Regular cardiac myocyte (primary cell): ENCODE measurements at places on chromosomes 4 and X. TPM values are rescaled to one million over a fixed set of nuclear protein-coding genes. Genes with fewer than 3 reads are reported as not detected.

C4orf51 gene
- not detected in 2 replicates for total RNA-seq

SHROOM3 gene
- 3.3 and 3.9 TPM in 2 replicates for total RNA-seq

AFF2 gene
- 0.56 and 0.96 TPM in 2 replicates for total RNA-seq

TSPAN5 gene
- 52.1 and 65.9 TPM in 2 replicates for total RNA-seq

GYPE gene
- total RNA-seq: 0.56 and 1.5 TPM in 2 replicates

ETDB gene
- not detected in 2 replicates for total RNA-seq

GPR82 gene
- total RNA-seq: not detected in 2 replicates

SASH3 gene
- not detected in 2 replicates for total RNA-seq

SMIM10L2A gene
- total RNA-seq: under 0.01 and 1.7 TPM in 2 replicates

PNCK gene
- total RNA-seq: under 0.01 and 0.85 TPM in 2 replicates

GLOD5 gene
- not detected in 2 replicates for total RNA-seq

TMPRSS11D gene
- not detected in 2 replicates for total RNA-seq

MAGEA2 gene
- not detected in 2 replicates for total RNA-seq

C1QTNF7 gene
- total RNA-seq: 0.58 and 1.4 TPM in 2 replicates

HMGN5 gene
- total RNA-seq: 0.38 and 2.5 TPM in 2 replicates

COMMD8 gene
- 30.2 and 44.5 TPM in 2 replicates for total RNA-seq

PDCL2 gene
- total RNA-seq: not detected in 2 replicates

RHOH gene
- not detected in 2 replicates for total RNA-seq

MAGEC2 gene
- total RNA-seq: 0.28 TPM in 1 of 2 replicates, not detected in the other

MEPE gene
- not detected in 2 replicates for total RNA-seq

HTN1 gene
- total RNA-seq: not detected in 2 replicates

PDGFC gene
- 53.3 and 67.9 TPM in 2 replicates for total RNA-seq

CNKSR2 gene
- 2.3 and 3.1 TPM in 2 replicates for total RNA-seq

MTMR8 gene
- total RNA-seq: 0.19 and 0.85 TPM in 2 replicates

MYOZ2 gene
- total RNA-seq: 2.1 and 8.5 TPM in 2 replicates

MAGEA4 gene
- not detected in 2 replicates for total RNA-seq

NAP1L3 gene
- 6.5 and 7.9 TPM in 2 replicates for total RNA-seq
